ENCODE measurements at places on chromosomes 11 and 22.
A peak's percentile ranks its signal among the peaks of the same experiment; 100 is the strongest.

DNA sequence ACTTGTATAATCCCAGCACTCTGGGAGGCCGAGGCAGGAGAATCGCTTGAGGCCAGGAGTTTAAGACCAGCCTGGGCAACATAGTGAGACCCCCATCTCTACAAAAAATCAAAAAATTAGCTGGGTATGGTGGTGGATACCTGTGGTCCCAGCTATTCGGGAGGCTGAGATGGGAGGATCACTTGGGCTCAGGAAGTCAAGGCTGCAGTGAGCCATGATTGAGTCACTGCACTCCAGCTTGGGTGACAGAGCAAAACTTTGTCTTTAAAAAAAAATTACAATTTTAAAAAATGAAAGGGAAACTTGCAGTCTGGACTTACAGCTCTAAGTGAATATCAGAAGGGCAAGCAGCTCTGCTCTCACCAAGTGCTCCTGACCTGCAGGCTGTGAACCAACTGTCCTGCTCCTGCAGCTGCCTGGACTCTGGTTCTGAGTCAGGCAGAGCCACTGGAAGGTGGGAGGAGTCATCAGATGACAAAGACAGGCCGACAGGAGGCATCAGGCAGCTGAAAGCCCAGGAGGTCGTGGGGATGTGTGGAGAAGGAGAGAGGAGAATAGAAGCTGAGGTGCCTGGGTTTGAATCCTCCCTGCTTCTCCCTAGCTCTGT is 9.6 kb downstream of the SMTNL1 start:
- no peak for DNase-seq

GRCh38 chr22:37674951-37675929 is at the start of gene LGALS1:
TSS of gene LGALS1 (plus strand) at chr22:37675636. CDS start at chr22:37675703, 67 bp downstream.
- DNase-seq: peak; percentile 97

GRCh38 chr22:24693379-24693778 is 81.1 kb downstream of the PIWIL3 start:
- no peak for DNase-seq

DNA sequence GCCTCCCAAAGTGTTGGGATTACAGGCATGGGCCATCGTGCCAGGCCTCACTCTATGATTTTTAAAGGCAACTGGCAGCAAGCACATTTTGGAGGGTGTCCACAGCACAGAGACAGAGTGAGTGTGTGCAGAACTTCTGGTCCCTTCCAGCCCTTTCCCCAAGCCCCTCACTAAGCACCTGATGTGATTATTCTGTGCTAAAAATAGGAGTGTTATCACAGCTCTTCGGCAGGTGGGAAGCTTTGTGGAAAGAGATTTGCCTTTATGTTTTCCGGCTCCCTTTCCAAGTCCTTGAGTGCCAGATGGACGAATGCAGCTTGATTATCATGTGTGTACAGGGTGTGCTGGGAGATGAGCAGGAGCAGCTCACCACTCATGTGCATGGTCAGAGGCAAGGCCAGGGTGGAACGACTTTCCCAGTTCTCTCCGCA is 310.8 kb downstream of the DDX10 start:
- peak; percentile 40 for DNase-seq

- DNase-seq: peak; percentile 95
These were observed 4.9 kb downstream of the LTO1 start for GRCh38 chr11:69670158-69670845.

GRCh38 chr11:30432716-30433115 is 109.8 kb downstream of the ARL14EP start:
- no peak for DNase-seq

DNA sequence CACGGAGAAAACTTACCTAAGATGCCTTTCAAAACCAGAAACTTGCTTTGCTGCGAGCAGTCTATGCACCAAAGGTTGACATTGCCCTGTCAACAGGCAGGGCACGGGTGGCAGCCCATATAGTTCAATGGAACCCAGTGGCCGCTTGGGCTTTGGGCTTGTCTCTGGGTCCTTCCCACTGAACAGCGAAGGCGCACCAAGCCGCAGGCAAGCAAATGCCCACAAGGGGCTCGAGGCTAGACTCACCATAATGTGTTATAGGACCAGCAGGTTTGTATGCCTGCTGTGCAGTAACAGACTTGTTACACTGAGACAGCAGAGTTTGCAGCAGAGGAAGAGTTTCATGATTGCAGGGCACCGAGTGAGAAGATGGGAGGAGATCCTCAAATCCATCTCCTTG is 20.3 kb downstream of the CLDN5 start:
- no peak for DNase-seq

DNA sequence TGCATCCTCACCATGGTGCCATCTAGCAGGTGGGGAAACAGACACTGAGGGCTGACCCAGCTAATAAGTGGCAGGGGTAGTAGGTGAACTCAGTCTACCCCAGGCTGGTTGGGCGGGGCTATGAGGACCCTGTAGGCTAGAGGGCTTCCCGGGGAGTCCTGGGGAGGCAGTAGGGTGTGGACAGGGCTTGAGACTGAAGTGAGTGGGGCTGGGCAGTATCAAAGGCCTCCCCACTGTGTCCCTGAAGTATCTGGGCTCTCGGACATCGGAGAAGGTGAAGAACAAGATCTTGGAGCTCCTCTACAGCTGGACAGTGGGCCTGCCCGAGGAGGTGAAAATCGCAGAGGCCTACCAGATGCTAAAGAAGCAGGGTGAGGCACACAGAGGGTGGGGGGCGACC is 11.4 kb downstream of the GGA1 start:
- DNase-seq: no peak

- no peak for DNase-seq
These were observed 22.1 kb upstream of the PEX26 start for GRCh38 chr22:18055619-18056160.

DNA sequence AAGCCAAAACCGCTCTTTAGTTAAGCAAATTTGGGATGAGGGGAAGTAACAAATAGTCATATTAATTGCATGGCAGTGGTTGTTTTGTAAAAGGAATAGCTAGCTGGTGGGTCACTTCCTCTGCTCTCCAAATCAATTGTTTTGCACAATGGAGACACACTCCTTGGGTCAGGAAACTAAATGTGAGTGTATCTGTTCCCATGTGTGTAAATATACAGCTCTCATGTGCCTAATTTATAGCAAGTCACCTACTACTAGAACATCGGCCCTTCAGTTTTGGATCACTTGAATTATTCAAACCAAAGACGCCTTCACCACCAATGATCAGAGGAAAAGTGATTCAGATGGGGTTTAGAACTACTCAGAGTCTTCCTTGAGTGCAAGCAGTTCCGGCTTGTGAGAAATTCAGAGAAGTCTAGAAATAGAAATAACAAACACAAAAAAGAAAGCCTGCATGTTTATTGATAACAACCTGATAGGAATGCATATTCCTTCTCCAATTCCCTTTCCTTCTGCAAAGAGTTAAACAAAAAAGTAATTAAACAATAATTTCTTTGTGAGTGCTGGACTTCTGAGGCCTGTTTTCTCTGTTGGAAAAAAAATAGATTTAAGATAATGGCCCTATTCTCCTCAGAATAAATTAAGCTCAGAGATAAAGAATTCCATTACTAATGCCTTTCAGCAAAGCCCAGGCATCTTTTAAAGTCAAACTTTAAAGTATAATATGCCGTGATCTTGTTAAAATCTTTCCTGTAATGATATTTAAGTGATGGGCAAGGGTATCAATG is 100.4 kb downstream of the KIRREL3 start:
- DNase-seq: no peak

DNA sequence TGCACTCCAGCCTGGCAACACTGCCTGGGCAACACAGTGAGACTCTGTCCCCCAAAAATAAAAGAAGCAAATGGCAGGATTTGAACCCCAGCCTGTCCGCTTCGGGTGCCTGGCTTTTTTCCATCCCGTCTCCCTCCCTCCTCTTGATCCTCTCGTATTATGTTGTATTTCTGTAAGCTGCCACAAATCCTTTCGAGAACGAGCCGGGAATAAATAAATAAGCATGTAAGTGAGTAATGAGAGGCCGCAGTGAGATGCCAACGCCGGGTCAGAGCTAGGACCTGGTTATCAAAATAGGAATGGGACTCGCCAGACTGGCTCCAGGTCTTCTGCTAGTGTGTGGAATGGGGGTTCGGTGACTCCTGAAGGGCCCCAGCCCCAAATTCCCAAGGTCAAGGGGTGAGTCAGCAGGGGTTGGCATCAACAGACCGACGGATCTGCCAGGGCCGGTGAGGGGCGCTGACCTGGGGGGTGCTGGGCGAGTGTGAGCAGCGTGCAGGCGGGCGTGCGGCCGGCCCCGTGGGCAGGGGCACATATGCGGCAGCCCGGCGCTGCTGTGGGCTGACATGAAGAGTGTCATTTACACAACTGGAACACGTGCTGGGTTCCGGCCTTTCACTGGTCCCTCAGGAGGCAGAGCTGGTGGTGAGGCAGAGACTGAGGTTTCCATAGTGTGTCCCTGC is 47.8 kb downstream of the FLRT1 start:
- no peak for DNase-seq

DNA sequence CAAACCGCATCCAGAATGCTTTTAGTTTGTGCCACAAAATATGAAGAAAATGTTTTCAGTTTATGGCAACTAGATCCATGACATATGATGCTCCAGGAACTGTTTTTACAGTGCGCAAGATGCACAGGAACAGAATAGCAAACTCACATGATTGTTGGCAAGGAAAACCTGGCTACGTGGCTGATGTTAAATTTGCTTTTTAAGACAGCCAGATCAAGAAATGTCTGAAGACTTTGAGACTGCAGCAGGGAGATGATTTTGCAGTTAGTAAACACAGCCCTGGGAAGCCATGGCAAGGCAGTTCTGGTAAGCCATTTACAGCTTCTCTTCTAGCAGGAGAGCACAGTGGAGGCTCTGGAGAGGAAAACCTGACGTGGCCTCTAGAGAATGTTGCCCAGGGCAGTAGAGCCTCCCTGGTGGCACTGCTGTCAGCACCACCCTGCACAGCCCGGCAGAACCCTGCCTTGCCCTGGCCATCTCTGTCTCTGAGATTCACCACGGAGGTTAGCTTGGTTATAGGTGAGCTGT is 69.8 kb upstream of the TNRC6B start:
- peak; percentile 46 for DNase-seq

DNA sequence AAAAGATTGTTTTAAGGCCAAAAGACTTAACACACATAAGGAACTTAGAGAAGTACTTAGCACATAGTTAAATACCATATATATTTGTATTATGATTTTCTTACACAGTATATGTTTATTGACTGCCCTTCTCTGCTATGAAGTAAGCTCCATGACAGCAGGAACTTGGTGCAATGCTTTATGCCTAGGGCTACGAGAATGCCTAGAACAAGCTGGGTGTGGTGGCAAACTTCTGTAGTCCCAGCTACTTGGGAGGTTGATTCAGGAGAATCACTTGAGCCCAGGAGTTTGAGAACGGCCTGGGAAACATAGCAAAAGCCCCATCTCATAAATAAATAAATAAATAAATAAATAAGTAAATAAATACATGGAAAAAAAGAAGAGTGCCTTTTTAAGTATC is 1.9 kb downstream of the SLC5A12 start:
- DNase-seq: no peak

DNA sequence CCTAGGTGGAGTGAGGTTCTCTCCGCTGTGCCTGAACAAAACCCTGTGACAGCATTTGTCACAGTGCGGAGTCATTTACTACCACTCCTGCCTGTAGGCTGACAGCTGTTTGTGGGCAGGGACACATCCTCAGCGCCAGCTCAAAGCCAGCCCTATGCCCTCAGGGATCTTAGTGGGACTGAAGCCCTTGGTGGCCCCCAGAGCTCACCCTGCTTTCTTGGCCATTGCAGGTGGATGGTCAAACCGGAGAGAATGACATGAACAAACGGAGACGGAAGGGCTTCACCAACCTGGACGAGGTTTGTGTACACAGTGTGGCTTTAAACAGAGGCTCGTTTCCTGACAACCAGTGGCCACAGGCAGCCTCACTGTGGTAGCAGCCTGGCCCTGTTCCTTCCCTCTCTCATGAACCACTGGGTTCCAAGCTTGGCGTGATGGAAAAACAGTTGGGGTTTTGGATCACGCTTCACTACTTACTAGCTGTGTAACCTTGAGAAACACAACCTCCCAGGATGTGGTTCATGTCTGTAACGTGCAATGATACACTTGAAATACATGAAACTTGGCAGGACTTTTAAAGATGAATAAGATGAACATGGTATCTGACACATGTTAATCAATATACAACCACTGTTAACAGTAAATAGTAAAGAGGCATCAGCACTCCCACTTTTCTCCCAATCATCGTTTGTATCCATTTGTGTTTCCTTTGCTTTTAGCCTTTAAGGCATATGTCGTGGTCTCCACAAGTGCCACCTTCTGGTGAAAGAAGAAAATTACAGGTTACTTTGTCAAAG is 125.8 kb downstream of the MICAL2 start:
- peak; percentile 79 for DNase-seq

DNA sequence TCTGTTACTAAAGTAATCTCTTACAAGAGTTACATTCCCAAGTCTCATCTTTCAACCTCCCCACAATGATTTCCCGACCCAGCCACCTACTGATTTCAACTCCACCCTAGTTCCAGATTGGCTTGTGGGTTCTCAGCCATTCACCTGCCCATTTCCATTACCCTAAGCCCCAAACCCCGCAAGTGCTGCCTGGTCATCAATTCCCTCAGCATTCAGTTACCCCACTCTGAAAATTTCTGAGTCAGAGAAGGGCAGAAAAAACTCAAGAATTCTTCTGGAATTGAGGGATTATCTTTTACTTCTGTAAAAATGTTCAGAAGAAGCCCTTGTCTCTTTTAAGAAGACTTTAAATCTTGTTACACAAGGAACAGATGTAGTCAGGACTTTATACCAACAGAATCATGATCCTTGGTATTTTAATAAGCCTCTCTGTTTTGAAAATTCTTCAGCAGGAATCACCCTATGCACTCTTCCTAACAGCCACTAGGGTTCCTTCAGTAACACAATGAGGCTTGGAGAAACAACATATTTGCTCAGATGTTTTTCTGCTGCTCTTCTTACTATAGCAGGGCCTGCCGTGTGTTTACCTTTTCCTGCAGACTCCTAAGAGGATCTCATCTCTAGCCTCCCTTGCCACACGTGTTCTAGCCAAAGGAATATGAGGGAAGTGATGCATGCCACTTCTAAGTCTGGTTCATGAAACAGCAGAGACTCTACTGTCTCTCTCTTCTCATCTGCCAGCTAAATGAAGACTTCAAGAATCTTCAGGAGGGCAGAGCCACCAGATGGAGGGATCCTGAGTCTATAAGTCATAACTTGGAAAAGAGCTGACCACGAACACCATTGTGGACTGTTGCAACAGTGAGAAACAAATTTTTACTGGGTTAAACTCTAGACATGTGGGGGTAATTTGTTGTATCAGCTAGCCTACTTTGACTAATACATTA is 29.3 kb upstream of the PAMR1 start:
- no peak for DNase-seq

GRCh38 chr22:39155421-39155820 is 2.9 kb upstream of the CBX7 start:
- no peak for DNase-seq

- no peak for DNase-seq
These were observed 153.5 kb downstream of the OR4C45 start for GRCh38 chr11:50186146-50186545.

DNA sequence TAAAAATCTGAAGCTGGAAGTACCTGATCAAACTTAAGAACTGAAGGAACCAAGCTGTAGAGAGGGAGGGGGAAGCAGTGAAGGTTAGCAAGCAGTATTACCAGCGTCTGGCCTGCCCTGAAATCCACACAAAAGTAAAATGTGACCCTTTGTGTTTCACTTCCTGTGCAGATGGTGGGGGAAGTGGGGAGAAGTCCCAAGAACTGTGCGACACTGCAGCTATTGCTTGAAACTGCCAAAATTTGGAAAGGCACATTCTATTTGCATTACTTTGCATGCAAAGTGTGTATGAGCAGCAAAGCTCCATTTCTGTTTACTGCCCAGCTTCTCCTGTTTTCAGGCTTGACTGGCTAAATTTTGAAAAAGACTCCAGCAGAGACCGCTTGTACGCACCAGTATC is 72.1 kb upstream of the BMAL1 start:
- no peak for DNase-seq
